ENCODE measurements at places on chromosomes 1 and 21.

DNA sequence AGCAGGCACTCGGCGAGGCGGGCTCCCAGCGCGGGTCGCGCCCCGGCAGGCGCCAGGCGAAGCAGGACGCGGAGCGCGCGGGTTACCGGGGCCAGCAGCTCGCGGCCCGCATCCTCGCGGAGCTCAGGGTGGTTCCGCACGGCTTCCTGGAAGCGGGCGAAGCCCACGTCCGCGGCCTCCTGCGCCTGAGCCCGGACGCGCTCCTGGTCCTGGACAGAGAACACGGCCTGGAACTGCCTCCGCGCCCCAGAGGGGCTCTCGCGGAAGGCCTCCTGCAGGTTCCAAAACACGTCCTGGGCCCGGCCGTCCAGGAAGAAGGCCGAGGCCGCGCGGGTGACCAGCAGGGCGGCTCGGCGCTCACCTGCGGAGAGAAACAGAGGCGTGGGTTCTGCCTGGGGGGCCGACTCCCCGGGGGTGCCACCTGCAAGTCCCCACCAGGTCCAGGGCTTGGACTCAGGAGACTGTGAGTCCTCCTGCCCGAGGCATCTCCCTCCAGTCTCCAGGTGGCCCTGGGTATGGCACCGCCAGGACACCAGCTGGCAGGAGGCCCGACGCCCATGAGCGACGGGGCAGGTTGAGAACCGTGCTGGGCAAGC lies 11.4 kb downstream of the TTC34 start:
- DNase-seq = no peak

GRCh38 chr1:151313501-151313900 lies 13.7 kb downstream of the PI4KB start:
- DNase-seq = no peak

GRCh38 chr21:45372732-45373355 lies 32.1 kb upstream of the COL18A1 start:
- DNase-seq = no peak

DNA sequence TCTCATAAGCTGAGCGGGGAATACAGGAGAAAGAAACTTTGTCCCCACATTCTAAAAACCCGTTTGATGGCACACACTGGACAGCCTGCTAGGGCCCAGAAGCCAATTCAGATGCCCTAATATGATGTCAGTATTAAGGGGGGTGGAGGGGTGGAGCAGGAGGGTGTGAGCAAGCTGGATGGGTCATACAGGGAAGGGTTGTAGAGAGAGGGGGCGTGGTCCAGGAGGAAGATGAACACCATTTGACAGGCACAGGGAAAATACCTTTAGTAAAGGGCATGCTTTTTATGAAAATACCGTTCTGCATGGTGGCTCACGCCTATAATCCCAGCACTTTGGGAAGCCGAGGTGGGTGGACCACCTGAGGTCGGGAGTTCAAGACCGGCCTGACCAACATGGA lies 6.0 kb downstream of the TARS2 start:
- DNase-seq = no peak

DNA sequence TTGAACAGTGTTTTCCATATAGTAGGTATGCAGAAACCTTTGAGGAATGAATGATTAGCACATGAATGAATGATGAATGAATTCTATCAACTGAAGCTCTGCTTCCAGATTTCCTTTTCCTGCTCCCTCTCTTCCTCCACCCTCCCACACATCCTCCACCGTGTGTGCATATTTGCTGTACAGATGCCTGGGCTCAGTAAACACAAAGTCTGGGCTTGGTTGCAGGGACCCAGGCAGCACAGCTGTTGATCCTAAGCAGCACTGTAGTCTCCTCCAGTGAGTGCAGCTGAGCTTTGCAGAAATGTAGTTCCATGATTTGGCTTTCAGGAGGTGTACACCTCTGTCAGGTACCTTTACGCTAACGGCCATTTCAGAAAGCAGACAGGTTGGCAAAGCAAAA lies 611.7 kb downstream of the NUF2 start:
- no peak for DNase-seq

DNA sequence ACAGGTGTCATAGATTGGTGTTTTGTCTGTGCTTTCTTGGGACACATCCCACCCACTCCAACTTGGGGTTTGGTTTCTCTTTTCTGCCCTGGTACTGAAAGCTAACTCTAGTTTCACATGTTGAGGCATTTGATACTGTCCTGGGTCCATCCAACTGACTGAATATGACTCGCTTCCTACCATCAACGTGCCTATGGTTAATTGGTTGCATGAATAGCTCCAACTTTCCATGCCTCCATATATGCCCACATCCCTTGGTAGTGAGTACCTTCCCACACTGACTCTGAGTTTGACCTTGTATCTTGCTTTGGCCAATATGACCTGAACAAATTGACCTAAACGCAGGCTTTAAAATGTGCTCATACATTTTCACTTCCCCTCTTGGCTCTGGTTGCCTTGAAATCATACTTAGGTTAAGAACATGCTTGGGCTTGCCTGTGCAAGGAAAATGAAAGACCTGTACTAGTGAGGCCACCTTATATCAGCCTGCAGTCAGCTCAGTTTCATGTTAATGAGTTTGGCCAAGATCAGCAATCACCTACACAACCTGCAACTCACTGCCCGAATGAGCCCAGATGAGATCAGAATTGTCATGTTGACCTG lies 81.0 kb upstream of the KCNK2 start:
- no peak for DNase-seq

- DNase-seq = no peak
Measured at GRCh38 chr1:32915766-32916706, 14.8 kb upstream of the TMEM54 start.

GRCh38 chr1:208141610-208142192 lies 102.5 kb downstream of the PLXNA2 start:
- no peak for DNase-seq

GRCh38 chr1:101993710-101994109 lies 3.0 kb downstream of the OLFM3 start:
- no peak for DNase-seq

- no peak for DNase-seq
Measured at GRCh38 chr1:9247894-9248293, 13.3 kb downstream of the H6PD start.

- DNase-seq = no peak
Measured at GRCh38 chr1:177315761-177316160, 145.0 kb downstream of the BRINP2 start.

DNA sequence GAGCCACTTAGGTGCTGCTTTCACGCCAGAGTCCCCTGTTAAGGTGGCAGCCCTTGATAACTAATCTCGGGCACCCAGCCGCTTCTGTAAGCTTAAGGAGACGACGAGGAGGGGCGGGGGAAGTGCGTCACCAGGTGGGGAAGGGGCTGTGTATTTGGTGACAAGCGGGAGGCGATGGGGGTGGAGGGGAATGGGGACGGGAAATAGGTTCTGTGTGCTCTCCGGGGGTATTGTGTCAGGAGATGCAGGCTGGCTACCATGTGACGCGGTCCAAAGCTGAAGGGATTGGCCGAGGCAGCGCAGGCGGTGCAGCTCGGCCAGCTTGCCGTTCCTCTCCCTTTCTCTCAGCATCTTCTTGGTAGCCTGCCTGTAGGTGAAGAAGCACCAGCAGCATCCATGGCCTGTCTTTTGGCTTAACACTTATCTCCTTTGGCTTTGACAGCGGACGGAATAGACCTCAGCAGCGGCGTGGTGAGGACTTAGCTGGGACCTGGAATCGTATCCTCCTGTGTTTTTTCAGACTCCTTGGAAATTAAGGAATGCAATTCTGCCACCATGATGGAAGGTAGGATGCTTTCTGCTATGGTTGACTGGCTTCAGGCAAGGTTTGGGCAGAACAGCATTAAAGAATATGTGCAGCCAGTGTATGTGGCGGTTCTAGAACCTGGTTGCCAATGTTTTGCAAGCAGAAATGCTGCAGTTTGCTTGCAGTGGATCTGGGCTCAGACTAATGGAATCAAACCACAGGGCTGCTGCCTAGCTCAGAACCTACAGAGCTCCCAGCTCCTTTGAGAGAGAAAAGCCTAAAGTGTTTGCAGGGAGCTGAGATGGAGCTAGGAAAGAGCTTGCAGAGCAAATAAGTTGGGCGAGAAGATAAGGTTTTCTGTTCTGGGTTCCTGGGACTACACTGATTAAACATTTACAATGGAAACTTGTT lies at the start of gene SGIP1:
SGIP1 (plus strand) TSS at position 350 of the 937 bp plus-strand sequence; CDS start at position 556, 206 bp downstream.
- DNase-seq = no peak

DNA sequence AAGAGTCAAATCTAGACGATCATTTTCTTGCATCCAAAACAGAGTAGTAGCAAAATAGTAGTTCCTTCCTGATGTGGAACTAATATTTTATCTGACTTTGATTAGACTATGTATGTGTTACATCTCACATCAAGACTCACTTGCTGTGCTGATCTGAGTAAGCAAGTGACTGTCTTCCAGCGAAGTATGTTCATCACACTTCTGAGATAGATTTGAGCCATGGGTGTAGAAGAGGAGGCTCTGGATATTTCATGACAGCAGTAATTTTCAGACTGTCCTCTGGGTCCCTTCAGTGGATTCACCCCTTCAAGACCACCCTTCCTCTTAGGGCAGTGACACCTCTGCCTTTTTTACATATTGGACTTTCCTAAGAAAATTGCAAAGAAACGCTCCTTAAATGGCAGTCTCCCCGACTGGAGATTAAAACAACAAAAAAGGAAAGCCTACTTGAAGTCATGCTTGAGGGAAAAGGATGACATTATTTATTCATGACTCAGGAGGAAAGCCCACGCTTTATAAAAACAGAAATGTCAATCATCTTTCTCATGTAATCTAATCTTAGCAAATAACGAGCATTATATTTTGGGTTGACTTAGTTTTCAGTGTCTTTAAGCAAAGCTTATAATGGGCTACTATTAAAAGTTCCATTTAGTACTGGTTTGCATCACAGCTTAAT lies 22.8 kb downstream of the ATP1B1 start:
- no peak for DNase-seq

DNA sequence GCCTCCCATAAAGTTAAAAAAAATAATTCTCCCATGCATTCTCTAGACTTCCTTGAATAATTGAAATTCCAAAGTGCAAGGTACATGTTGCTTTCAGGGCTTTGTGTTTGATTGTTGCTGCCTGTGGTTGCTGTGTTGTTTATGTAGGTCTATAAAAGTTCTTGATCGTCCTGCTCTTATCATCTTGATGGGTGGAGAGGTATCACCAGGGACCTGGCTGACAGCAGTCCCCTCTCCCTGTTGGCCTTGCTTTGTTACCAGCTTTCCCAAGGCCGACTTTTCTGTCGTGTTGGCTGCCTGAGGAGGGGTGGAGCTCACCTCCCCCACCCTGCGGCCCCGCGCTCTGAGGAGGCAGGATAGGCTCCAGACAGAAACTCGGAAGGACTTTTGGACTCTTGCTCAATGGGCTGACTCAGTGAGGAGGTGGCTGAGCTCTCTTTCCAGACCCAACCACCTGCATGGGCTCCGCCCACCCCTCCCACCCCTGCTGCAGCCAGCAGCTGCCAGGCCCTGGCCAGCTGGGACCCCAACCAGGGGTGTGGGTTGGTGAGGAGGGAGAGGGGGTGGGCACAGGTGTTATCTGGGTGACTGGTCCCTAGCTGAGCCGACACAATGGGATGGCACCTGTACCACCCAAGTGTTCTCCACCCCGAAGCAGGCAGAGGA lies 2.0 kb downstream of the INAVA start:
- DNase-seq = no peak

DNA sequence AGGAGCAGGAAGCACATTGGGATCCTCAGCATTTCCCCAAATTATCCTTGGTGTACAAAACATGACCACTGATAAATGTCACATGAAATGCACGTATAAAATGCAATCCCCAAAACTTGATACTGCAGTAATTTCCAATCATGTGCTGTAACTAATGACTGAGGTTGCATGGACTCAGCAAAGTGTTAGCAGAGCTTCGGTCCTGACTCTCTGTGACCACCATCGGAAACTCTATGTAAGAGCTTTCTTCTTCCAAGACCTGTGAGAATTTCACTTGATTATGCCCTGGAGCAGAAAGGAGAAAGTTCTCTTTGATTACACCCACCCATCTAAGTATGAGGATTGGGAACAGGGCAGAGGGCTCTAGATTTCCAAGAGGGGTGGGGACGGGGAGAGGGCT lies 908 bp downstream of the CD53 start:
- DNase-seq = no peak

DNA sequence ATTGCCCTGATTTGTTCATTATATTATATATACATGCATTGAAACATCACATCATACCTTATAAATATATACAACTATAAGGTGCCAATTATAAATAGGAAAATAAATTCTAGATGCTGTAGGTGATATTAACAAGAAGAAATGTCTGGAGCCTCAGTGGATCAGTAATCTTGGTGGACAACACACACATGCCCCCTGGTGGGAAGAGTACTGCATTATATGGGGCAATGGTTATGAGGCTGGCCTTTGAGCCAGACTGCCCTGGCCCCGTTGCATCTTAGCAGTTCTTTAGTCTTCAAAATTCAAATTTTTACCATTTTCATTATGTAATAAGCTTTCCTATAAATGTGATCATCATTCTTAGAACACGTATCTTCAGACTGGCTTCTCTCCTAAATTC lies 335.0 kb upstream of the GREM2 start:
- DNase-seq = no peak

DNA sequence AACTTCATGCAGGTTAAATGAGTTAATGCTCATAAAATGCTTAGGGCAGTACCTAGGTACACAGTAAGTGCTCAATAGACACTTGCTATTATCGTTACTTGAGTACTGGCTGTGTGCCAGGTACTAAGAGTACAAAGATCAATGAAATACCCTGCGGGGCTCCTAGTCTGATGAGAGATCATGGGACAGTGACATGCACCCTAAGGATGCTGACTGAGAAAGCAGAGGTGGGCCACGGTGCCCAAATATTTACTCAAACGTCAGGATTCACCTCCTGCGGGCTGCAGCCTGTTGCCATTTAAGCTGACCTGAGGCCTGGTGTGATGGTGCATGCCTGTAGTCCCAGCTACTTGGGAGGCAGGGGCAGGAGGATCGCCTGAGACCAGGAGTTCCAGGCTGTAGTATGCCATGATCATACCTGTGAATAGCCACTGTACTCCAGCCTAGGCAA lies 19.8 kb upstream of the LUZP1 start:
- DNase-seq = no peak

DNA sequence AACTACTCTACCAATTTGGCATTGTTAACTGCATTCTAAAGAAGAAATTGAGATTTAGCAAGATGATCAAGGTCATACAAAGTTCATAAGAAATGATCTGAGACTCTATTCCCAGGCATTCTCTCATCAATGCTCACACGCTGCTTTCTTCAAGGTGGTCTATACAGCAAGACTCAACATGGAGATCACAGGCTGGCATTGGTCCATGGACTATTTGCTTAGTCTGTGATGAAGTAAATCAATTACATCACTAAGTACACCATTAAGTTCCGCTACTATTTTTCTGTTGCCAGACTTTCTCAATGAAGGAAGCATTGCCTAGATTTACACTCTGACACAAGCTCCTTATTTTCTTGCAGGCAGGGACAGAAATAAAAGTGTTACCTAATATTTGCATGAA lies 51.9 kb upstream of the CYP2J2 start:
- DNase-seq = no peak

GRCh38 chr1:109246141-109246551 lies 3.2 kb upstream of the CELSR2 start:
- DNase-seq = no peak

All from activated CD4-positive, alpha-beta T cell treated with anti-CD3 and anti-CD28 coated beads for 4 hours (primary cell).